CD4-positive, alpha-beta T cell treated with Interleukin-1 beta for 1 hour (primary cell): ENCODE measurements at places on chromosomes 3 and 15.

- DNase-seq: no peak
These were observed 14.5 kb downstream of the HIGD2B start for GRCh38 chr15:72671525-72671924.

- DNase-seq: no peak
These were observed 220.0 kb upstream of the ARHGEF26 start for GRCh38 chr3:153901152-153901551.

- no peak for DNase-seq
These were observed 338.7 kb downstream of the CLSTN2 start for GRCh38 chr3:140273542-140274195.

DNA sequence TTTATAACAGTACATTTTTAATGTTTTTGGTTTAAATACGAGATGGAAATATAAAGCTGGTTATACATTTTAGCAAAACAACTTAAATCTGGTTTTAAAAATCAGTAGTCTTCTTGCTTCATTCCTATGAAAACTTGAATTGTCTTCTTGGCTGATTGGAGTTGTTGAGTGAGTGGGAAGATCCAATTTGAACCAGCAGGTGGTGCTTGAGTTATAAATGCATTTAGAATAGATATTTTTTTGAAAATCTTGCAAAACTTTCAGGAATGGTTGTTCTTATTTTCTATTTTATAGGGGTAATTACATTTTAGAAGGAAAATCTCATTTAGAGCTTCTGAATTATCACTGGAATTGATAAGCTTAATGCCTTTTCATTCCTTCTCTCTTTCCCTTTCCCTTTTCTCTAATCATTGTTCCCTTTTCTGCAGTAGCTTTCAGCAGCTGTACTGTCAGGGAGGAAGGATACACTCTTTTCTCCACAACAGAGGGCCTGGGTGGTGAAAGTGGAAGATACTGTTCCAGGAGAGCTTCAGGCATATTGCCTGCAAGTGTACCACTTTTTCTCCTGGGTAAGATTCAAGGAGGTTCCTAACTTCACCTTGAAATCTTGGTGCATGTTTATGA lies 335.6 kb downstream of the NLGN1 start:
- no peak for DNase-seq

- no peak for DNase-seq
These were observed 65.7 kb upstream of the PROK2 start for GRCh38 chr3:71850654-71851053.

- DNase-seq: no peak
These were observed 51.8 kb upstream of the GALNT15 start for GRCh38 chr3:16122661-16123060.

GRCh38 chr3:54259636-54260035 lies 137.3 kb downstream of the CACNA2D3 start:
- no peak for DNase-seq

DNA sequence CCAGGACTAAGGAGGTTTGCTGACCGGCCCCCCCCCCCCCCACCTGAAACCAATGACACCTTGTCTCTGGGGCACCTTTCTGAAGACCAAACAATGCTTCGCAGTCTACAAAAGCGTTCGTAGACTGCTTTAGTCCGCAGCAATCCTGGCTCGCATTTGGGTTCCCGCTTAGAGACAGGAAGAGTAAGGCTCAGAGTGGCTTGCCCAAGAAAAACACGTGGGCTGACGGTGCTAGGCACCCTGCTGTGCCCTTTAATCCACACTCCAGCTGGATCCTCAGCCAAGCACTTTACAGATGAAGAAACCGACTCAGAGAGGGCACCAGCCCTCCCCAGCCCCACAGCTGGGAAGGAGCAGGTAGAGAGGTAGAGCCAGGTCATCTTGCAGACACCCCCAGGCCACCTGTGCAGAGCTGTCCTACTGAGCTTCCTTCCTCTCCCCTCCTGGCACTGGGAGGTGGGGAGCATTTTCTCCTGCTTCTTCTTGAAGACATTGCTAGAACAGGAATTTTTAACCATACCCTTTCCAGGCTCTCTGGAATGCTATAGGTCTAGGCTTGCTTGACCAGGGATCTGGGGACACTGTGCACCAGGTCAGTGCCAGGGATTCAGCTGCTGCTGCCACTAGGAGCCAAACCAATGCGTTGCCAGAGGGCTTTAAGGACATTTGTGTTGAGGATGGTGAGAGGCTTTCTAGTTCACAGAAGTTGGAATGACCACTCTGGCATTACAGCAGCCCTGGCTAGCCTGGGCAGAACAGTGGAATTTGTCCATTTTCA lies 1.0 kb upstream of the KLF15 start:
- DNase-seq: no peak

DNA sequence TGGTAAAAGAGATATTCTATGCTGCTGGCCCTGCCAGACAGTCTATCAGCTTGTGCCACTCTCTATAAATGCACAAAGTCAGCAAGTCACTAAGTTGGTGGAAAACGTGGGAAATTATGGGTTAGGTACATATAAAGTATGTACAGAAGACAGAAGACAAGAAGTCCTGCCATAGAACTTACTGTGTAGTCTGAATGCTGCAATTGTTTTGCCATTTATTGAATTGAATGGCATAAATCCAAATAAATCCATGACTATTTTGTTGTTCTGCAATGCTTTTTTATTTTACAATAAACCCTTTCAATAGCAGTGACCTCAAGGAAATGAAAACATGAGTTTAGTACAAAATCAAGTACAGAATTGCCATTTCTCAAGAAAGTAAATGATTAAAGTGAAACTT lies 34.1 kb upstream of the TM4SF1 start:
- no peak for DNase-seq

- peak; percentile 80 for DNase-seq
These were observed 12.9 kb downstream of the PCYT1A start for GRCh38 chr3:196274585-196274984.

GRCh38 chr3:106552351-106553043 lies 683.7 kb upstream of the CBLB start:
- no peak for DNase-seq

DNA sequence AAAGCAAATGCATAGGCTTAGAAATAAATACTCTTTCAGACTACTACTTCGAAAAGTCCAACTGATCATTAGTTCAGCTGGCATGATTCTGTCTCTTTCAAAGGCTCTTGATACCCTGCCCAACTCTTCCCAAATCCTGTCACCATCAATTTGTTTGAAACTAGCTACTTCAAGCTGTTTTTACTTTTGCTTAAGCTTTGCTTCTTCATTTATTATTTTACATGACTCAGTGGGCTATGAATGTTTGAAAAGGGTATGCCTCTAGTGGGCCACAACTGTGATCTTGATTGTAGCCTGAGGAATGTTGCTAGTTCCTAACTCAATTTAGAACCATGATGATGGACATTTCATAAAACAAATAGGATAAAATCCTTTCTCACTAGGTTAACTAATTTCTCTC lies 340.8 kb downstream of the NAALADL2 start:
- DNase-seq: no peak

GRCh38 chr15:78282324-78282723 lies 17.1 kb downstream of the SKIC8 start:
- DNase-seq: no peak

GRCh38 chr3:190877925-190878324 lies 15.4 kb upstream of the GMNC start:
- no peak for DNase-seq

DNA sequence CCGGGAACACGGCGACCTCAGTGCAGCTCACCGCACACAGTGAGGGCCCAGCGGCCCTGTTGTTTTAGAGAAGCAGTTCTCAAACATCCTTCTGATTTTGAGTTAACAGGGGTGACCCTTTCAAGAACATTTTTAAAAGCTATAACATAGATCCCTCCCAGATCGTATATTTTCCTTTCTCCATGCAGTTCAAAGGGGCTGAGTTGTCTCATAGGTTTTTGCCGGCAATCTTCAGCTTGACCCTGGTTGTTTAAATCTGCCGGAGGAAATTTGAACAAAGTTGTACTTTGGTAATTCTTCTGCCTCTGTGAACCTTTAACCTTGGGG lies 14.3 kb downstream of the EEFSEC start:
- DNase-seq: no peak

GRCh38 chr3:120855665-120856437 lies 52.2 kb upstream of the STXBP5L start:
- DNase-seq: no peak

GRCh38 chr15:98903377-98904018 lies 104.1 kb downstream of the PGPEP1L start:
- no peak for DNase-seq

DNA sequence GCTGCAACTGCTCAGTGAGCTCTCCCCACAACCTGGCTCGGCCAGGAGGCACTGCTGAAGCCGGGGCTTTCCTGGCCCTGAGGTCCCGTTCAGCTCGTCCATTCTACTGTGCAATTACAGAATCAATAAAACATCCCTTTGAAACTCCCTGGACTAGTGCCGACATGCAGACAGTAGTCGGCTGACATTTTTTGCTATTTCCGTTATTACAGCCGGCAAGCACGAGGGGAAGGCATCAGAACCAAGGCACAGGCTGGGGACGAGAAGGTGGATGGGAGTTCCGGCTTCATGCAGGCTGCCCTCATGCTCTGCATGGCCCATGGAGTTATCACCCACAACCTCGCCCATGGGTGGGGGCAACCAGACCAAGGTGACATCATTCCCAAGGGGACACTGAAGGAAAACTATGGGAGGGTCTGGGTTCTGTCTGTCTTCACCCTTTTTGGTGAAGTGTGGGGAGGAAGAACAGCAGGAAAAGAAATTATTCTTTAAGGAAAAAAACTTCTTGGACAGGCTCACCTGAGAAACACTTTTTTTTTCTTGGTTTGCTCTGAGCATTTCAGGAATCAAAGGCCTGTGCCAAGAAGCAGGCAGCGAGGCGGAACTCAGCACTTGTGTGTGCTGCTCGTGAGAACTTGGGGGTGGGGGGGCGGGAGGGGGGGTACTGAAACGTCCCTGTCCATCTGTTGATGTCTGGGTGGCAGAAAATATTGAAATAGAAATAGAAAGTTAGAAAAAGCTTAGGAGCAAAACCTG lies 154.5 kb downstream of the FOXP1 start:
- DNase-seq: no peak

DNA sequence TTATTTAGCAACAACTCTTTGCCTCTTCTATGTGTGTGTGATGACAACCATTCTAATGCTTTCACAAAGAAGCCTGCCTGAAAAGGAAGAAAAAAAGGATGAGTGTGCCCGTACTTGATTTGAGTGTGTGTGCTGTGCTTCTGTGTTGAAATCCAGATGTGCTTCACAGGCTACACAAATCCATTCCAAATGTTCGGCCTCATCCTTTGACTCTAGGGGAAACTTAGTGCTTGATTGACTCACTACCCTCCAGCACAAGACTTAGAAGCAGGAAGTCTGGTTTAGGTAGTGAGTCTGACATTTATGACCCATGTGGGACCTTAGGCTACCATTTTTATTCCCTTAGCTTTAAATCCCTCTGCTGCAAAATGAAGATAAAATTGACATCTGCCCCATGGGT lies 108.8 kb upstream of the PLAAT1 start:
- DNase-seq: no peak

GRCh38 chr3:170171563-170171962 lies 10.0 kb downstream of the PHC3 start:
- DNase-seq: no peak

- no peak for DNase-seq
These were observed 290.8 kb downstream of the NLGN1 start for GRCh38 chr3:173688216-173688842.

- DNase-seq: no peak
These were observed 3.3 kb upstream of the GMNC start for GRCh38 chr3:190865828-190866227.

DNA sequence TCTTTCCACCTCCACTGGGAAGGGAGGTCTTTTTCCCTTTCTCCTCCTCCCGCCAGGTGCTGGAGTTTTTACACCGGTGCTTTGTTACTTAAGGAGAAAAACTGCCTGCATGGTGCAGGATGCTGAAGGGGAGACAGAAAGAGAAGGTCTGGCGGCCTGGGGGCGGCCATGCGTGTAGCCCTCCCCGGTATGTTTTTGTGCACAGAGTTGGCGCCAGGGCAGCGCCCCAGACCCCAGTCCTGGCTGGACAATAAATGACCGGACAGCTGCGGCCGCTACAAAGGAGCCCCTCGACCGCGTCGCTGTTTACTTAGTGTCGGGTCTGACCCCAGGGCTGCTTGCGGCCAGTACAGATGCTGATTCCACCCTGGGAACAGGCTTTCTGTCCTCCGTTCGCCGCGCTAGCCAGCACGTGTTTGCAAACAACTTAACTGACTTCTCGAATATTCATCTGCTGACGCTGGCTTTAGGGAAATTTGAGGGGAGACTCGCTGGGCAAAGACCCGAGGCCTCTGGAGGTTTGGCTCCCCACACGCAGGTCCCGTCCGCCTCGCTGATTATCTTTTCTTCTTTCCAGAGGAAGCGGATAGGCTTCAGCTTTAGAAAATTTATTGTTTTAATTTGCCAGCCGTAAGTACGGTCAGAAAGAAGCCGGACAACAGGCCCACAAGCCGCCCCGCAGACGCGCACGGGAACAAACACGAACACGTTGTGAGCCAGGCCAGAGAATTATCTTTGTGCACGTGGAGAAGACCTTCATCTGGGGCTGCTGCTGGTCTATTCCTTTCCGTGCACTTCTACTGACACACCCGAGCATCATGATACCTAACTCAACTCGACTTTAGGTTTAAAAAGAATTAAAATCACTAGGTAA lies 46.9 kb downstream of the ZIC4 start:
- DNase-seq: no peak

GRCh38 chr3:52441772-52442332 lies 3.1 kb downstream of the SEMA3G start:
- DNase-seq: no peak

GRCh38 chr15:100835636-100836035 lies 44.0 kb upstream of the ALDH1A3 start:
- no peak for DNase-seq

DNA sequence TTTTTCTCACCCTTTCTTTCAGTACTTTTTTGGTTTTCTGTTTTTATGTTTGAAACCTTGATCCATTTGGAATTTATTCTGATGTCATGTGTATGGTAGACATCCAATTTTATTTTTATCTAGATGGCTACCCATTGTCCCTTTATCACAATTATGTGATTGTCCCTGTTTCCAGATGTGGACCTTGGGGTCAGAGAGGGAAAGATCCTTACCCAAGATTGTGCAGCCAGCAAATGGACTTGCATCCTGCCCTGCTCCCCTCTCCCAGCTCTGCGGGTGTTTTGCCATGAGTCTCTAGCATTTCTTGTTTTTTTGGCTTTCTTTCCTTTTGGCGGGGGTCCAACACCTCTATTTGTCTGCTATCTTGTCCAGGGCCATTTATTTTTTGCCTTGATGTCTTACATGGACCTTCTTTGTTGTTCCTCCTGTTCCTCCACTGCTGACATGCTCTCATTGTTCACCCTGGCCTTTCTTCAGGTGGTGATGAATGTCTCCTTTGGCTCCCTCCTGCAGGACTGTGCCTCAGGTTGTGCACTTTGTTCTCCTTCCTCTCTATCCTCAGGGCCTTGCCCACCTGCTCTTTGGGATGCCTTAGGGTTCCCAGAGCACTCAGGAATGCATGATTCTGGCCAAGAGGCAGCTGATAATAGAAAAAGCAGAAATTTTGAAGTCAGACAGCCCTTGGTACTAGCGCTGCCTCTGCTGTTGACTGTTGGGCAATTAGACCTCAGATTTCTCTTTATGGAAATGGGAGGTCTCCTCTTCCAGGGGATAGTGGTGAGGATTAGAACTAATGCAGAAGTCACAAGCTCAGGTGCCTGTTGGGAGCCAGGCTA lies 84.3 kb downstream of the EEFSEC start:
- DNase-seq: no peak
